ENCODE measurements at places on chromosomes 5 and 9.

- DNase-seq: no peak
These were observed 39.3 kb downstream of the NUDT12 start for GRCh38 chr5:103523319-103523718.

DNA sequence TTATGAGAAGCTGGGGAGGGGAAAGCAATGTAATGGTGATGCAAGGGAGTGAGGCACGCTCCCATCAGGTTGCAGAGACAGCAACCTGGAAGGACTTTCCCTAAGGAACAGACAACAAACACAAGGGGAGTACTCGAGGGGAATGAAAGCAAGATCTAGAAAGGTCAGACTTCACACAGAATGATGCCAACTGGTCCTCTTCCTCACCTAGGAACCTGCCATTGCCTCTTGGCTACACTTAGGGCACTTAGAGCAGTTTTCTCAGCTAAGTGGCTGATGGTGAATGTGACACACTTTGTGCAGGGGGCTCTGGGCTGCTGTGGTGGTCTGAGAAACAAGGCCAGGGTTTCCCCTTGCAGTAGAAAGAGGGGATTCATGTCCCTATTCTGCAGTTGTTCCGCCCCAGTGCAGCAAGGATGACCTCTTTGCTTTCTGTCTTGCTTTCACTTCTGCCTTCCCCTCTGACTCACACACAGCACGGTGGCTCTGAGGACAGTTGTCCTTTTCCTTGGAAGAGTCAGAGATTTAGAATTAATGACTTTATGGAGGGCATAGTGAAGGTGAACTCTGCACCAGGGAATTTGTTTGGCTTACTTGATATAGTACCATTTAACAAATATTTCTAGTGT, 394.0 kb upstream of the KLF4 start:
- DNase-seq: no peak

- no peak for DNase-seq
These were observed 375.8 kb downstream of the TAF11L14 start for GRCh38 chr5:18010053-18010452.

- DNase-seq: no peak
These were observed 1.2 kb downstream of the FXN start for GRCh38 chr9:69036799-69037198.

DNA sequence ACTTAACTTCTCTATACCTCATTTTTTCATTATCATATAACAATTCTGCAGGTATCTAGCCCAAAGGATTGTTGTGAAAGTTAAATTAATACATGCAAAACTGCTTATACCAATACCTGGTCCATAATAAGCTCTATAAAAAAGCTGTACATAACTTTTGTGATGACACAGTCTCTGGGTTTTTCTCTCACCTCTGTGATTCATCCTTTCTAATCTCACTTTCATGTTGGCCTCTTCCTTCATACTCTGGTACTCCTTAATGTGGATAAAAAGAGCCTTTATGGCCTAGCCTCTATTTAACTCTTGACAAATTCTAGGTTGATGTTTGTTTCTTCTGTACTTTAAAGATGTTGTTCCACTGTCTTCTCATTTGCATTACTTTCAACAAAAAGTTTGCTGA, 162.9 kb upstream of the ACOT12 start:
- DNase-seq: no peak

DNA sequence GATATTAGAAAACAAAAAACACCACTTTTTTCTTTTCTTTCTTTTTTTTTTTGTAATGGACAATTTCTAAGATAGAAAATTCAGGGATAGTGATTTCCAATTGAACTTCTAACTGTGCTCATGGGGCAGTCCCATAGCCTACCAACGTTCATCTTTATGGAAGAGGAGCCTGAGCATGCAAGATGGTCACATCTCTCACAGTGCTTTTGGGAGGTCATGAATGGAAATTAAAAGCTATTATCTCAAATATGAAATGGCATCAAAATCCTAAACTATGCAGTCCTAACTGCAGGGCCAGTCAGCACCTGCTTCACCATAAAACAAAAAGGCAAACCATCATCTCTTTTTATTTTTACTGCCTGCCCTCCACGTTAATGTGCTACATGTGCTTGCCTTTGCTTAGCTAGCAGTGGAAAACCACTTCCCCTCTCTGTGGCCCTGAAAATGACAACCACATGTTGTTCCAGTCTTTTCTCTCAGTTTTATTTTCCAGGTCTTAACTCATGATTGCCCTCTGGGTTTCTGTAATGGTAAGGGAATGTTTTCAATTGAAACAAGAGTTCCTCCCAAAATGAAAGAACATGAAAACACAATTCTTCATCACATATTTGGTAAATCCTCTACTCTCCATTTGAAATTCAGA, 16.7 kb downstream of the IFNB1 start:
- peak; percentile 20 for DNase-seq

DNA sequence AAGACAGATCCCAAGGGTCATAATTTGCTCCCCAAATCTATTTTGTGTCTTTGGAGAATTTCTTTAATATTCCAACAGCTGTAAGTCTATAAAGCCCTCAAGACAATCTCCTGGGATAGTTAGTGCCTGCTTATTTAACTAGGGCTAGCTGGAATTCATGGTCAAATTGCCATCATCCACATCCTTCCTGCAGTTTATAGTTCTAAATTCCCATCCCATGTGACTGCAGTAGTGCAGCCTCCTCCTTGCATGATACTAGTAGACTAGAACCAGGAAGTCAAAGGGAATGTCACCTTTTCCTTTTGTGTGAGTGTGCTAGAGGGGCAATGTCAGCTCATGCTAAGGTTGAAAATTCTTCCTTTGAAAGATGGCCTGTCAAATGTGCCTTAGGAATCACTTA, 214.8 kb upstream of the PIK3R1 start:
- DNase-seq: no peak

All from hematopoietic multipotent progenitor cell (in vitro differentiated cells).